ENCODE measurements at places on chromosomes 7 and 10.

DNA sequence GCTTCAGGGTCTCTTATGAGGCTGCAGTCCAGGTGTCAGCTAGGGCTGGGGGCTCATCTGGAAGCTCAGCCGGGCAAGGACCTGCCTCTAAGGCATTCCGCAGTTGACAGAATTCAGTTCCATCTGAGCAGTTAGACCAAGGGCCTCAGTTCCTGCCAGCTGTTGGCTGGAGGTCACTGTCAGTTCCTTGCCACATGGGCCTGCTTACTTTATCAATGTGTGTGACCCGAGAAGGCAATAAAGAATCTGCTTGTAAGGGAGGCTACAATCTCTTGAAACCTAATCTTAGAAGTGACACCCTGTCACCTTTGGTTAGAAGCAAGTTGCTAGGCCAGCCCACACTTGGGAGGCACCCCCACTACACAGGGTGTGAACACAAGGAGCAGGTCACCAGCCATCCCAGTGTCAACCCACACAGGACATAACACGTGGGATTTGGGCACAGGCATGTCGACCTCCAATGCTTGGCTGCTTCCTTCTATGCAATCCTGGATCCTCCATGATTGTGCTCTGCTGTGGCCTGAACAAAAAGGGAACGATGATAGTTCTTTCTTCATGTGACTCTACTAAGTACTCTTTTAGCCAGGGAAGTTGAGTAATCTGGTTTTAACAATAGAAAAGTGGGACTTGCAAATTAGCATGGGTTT lies 41.8 kb downstream of the MTURN start:
- no peak for DNase-seq

DNA sequence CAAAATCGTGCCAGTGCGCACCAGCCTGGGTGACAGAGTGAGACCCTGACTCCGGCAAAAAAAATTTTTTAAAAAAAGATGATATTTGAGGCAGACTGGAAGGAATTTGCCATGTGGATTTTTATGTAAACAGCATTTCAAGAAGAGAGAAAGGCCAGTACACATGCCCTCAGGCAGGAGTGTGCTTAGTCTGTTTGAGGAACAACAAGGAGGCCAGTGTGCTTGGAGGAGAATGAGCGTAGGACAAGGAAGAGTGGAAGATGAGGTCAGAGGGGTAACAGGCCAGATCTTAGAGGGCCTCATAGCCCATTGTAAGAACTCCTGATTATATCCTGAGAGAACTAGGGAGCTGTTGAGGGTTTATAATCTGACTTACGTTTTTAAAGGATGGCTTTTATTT lies 17.2 kb upstream of the STRIP2 start:
- no peak for DNase-seq

GRCh38 chr10:113177156-113177935 lies 227.3 kb downstream of the TCF7L2 start:
- DNase-seq, result no peak

- DNase-seq, result no peak
These were observed 48.4 kb downstream of the GRID2IP start for GRCh38 chr7:6502886-6503285.

GRCh38 chr10:48549236-48549635 lies 55.6 kb downstream of the ARHGAP22 start:
- no peak for DNase-seq

DNA sequence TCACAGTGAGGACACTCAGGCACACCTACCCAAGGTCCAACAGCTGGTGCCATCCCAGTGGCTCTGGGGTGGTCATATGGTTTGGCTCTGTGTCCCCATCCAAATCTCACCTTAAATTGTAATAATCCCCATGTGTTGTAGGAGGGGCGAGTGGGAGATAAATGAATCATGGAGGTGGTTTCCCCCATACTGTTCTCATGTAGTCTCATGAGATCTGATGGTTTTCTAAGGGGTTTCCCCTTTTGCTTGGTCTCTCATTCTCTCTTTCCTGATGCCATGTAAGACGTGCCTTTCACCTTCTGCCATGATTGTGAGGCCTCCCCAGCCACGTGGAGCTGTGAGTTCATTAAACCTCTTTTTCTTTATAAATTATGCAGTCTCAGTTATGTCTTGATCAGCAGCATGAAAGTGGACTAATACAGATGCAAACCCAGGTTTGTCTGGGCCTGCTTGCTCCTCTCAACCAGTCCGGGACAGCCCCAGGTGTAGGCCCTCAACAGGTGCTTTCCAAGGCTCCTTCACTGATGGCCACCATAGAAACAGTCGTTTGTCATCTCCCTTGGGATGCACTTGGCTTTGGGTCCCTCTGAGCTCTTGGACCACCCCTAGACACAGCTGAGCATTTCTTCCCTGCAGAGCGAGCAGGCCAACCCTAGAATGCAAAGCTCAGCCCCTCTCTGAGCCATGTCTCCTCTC lies 101.3 kb upstream of the CTBP2 start:
- DNase-seq, result no peak

DNA sequence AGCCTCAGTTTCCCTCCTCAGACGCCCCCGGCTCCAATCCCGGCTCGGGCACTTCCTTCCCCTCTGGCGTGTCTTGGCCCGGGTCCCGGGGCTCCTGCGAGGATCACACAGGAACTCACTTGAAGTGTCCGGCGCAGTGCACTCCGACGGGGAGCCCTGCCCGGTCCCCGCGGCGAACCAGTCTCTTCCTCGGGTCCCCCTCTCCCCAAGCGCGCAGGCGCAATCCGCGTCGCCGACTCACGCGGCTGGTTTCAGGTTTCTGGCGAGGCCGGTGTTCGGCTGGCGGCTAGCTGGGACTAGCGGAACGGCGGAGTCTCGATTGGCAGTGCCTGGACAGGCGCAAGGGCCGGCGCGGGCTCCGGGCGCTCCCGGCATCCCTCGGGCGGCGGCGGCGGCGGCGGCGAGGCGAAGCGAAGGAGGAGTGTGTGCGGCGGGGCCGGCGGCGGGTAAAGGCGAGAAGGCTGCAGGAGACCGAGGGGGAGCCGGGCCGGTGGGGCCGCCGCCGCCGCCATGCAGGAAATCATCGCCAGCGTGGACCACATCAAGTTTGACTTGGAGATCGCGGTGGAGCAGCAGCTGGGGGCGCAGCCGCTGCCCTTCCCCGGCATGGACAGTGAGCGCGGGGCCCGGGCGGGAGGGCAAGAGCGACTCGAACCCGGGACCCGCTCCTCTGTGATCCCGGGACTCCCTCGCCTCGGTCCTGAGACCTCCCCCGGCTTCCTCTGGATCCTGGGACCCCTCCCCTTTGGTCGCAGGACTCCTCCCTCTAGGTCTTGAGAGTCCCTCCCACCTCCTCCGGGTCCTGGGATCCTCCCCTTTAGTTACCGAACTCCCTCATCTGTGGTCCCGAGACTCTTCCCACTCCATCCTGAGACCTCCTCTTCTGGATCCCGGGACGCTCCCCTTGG lies at the start of the genes CPSF4 and PTCD1:
TSS of gene CPSF4 (plus strand) at position 371 of the 908 bp plus-strand sequence. CDS start at position 511, 140 bp downstream.
TSS of gene PTCD1 (minus strand) at position 226 of the 908 bp plus-strand sequence. CDS start 3,556 bp downstream, outside the sequence.
- DNase-seq, result peak; percentile 89

GRCh38 chr7:27602766-27603165 lies 59.9 kb downstream of the HIBADH start:
- no peak for DNase-seq

GRCh38 chr7:80047856-80048459 lies 86.7 kb upstream of the GNAI1 start:
- no peak for DNase-seq

DNA sequence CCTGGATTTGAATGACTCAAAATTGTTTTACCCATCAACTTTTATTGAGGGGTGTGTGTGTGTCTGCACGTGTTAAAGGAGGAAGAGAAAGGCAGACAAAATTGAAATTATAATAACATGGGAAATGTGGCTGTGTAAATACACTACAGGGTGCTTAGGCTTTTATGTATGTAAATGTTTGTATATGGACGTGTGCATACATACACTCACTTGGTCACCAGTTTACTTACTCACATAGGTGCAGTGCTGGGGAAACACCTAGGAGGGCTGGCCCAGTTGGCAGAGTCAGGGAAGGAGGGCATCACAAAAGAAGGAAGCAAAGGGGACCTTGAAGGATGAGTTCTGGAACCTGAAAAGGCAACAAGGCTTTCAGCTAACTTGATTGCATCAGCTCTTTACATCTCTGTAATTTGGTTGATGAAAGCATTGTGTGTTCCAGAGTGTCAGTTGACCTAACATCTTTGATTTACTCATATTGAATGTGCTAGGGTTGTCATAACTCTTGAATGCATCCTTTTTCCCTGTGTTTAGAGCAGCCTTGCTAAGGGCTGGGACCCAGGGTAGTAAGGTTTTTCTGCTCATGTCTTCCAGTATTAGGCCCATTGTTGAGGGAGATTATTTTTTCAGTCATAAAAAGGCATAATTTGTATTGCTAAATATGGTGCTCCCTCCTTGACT lies 10.2 kb downstream of the WDR11 start:
- DNase-seq, result no peak

GRCh38 chr7:89316584-89317251 lies 521.2 kb upstream of the TEX47 start:
- no peak for DNase-seq

- peak; percentile 89 for DNase-seq
These were observed 521 bp upstream of the PTPN12 start for GRCh38 chr7:77536413-77537135.

- no peak for DNase-seq
These were observed 88.0 kb downstream of the RTKN2 start for GRCh38 chr10:62180677-62181076.

GRCh38 chr7:600149-601035 lies 80.7 kb upstream of the PDGFA start:
- no peak for DNase-seq

DNA sequence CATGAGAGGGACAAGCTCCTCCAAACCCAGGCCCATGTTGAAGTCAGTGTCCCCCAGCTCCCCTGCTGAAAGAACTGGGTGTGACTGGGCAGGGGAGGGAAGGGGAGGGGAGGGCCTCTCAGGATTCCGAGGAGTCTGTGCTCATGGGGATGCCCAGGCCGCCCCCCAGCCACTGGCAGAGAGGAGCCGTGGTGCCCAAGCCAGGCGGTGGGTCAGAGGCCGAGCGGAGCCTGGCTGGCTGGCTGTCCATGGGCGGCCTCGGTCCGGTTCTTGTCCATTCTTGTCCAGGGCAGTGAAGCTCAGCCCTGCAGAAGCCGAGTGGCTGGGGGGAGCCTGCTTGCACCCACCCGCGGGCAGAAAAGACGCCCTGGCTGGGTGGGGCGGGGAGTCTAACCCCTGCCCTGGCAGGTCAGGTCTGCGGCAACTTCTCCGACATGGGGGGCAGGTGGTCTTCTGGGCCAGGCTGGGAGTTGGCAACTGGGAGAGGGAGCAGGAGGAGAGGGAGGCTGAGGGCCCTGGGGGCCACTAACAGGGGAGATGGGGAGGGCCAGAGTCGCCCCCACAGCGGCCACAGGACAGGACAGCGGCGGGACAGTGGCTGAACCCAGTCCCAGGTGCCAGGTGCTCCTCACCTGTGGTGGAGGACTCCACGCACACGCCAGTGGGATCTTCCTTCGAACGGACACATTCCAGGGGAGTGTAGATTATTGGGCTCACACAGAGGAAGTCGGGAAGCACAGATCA lies 54.1 kb downstream of the FOXL3 start:
- no peak for DNase-seq

GRCh38 chr7:84339306-84339705 lies 144.7 kb upstream of the SEMA3A start:
- no peak for DNase-seq

DNA sequence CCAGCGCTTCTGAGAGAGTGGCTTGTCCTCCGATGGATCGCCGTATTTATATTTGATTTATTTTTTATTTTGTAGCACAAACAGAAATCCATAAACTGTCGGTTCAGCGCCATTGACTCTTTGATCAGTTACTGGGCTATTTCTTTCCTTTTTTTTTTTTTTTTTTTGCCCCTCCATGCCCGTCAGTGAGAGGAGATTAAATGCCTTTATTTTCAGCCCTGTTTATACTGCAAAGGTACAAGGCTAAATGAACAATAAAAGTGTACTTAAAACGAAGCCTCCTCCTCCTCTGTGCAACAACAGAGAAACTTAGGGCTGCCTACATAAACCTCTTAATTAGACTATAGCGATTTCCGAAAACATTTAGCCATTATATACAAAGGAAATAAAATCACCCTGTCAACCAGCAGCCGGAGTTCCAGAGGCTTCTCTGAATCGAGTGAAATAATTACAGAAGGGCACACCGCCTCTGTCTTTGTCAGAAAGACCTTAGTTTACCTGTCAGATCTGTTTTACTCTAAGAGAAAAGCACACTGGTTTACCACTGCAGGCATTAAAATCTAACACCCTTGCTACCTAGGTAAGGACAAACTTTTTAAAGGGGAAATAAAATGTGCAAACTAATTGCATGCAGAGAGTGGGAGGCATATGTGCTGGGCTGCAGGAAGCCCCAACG lies 3.5 kb downstream of the EBF3 start:
- DNase-seq, result no peak

DNA sequence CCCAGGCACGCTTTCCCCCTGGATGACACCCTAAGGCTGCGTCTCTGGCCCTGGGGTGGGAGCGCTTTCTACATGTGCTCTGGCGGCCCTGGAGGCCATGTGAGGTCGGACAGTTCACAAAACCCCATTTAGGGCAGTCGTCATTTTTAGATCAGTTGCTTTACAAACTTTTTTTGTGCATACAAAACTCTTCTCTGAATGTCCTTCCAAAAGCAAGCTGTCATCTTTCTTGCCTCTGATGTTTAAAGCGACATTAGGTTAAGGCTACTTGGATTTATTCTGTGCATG lies 5.9 kb downstream of the MAFK start:
- DNase-seq, result no peak

DNA sequence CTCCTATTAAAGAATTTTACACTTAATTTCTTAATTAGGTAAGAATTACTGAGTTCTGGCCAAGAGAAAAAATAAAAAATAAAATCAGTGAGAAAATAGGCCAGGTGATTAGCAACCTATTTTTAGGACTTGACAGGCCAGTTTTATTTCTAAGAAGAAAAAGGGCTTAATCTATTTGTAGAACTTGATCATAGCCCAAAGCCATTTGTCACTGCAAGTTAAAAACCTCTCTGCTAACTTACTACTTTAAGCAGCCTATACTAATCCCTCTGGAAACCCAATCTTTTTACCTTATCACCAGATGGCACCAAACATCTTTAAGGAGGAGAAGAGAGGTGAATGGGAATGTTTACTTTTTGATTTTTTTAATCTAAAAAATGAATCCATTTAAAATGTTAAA lies 222.1 kb upstream of the RHOBTB1 start:
- no peak for DNase-seq

GRCh38 chr7:76278540-76278939 lies 23.9 kb upstream of the HSPB1 start:
- no peak for DNase-seq

DNA sequence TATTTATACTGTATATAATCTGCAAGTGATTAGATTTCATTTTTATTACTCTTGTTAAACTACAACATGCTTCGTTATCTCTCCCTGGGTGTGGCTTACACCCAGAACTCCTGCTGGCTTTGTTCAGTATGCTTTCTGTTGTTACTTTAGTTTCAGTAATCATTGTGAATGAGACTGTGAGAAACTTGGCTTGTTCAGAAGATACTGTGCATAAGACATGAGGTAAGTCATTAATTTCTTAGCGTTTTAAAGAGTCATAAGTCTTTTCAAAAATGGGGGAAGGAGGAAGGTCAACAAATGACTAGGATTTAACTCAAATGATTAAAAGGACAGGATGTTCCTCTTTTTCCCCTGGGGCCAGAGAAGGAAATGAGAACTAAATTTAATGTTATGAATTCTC lies 11.6 kb upstream of the ADD3 start:
- no peak for DNase-seq

Measured in Caki2 (cell line).